Effector memory CD8-positive, alpha-beta T cell (primary cell): ENCODE measurements at places on chromosomes 13 and 19.
A peak's percentile ranks its signal among the peaks of the same experiment; 100 is the strongest.

DNA sequence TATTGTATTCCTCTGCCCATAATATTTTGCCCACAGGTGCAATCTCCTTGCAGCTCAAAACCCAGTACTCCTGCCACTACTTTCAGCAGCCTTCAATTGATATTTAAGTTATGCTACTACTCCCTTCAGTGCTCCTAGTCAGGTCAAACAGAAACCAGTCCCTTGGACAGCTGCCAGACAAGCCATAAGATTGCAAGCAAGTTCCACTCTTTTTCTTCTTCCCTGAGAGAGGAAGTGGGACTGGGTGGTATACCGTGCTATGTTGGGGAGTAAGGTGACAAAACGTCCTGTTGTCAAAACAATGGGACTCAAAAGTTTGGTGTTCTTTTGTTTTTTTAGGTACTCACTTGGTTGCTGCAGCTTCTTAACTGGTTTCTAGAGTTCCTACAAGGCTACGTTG is 63.1 kb upstream of the FRY start:
- no peak for DNase-seq
- no peak overlapping the region for H3K27ac ChIP-seq
- H3K36me3 ChIP-seq, result no peaks in the 10 kb centered on the region
- peaks cover 2% of the 10 kb centered on the region for H3K4me1 ChIP-seq

DNA sequence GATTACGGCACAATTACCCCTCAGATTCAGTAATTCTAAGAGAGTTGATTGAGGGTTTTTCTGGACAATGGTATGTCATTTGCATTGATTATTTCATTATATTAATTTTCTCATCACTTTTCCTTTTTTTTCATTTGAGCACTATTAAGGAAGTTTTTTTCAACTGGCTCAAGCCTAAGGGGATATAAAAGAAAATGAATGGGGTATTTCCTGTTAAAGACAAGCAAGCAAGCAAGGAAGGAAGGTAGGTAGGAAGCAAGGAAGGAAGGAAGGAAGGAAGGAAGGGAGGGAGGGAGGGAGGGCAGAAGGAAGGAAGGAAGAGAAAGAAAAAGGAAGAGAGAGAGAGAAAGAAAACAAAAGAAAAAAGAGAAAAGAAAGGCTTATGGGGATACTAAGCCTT is 620.3 kb downstream of the DIAPH3 start:
- no peaks in the 10 kb centered on the region for H3K36me3 ChIP-seq
- H3K4me1 ChIP-seq, result no peaks in the 10 kb centered on the region
- no peak for DNase-seq
- peaks cover 13% of the 10 kb centered on the region for H3K27me3 ChIP-seq
- no peak overlapping the region for H3K27ac ChIP-seq

GRCh38 chr19:4571305-4571917 is 11.9 kb upstream of the SEMA6B start:
- H3K4me1 ChIP-seq, result peaks cover 1% of the 10 kb centered on the region
- H3K36me3 ChIP-seq, result no peaks in the 10 kb centered on the region
- peaks cover 28% of the 10 kb centered on the region for H3K27me3 ChIP-seq
- no peak overlapping the region for H3K27ac ChIP-seq
- DNase-seq, result no peak

DNA sequence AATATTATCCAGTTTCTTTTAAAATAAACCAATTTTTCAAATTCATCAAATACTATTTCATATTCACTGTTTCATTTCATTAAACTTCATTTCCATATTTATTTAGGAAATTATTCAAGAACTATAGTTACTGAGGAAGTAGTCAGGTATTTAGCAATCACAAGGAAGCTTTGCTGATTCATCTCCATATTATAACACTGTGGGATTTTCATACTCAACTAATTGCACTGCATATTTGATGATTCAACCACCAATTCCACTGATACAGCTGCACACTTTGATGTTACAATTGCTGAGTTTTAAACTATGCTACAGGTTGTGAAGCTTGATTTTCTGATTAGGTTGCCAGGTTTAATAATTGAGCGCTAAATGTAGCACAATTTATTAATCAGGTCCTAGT is 556.8 kb upstream of the SLITRK1 start:
- no peak overlapping the region for H3K4me3 ChIP-seq
- H3K36me3 ChIP-seq, result no peaks in the 10 kb centered on the region
- no peaks in the 10 kb centered on the region for H3K27me3 ChIP-seq
- H3K4me1 ChIP-seq, result no peaks in the 10 kb centered on the region
- no peak overlapping the region for H3K27ac ChIP-seq

GRCh38 chr19:19860756-19861390 is 4.8 kb upstream of the ZNF253 start:
- peak; percentile 30 for DNase-seq
- H3K27me3 ChIP-seq, result no peaks in the 10 kb centered on the region
- peaks cover 4% of the 10 kb centered on the region for H3K4me1 ChIP-seq

- DNase-seq, result no peak
- H3K4me1 ChIP-seq, result peaks cover 6% of the 10 kb centered on the region
- peaks cover 4% of the 10 kb centered on the region for H3K36me3 ChIP-seq
- H3K27ac ChIP-seq, result peak overlapping the region; percentile 41
- H3K4me3 ChIP-seq, result peak overlapping the region; percentile 64
- H3K27me3 ChIP-seq, result no peaks in the 10 kb centered on the region
Observed at GRCh38 chr13:40790154-40790616, 774 bp downstream of the SLC25A15 start.

DNA sequence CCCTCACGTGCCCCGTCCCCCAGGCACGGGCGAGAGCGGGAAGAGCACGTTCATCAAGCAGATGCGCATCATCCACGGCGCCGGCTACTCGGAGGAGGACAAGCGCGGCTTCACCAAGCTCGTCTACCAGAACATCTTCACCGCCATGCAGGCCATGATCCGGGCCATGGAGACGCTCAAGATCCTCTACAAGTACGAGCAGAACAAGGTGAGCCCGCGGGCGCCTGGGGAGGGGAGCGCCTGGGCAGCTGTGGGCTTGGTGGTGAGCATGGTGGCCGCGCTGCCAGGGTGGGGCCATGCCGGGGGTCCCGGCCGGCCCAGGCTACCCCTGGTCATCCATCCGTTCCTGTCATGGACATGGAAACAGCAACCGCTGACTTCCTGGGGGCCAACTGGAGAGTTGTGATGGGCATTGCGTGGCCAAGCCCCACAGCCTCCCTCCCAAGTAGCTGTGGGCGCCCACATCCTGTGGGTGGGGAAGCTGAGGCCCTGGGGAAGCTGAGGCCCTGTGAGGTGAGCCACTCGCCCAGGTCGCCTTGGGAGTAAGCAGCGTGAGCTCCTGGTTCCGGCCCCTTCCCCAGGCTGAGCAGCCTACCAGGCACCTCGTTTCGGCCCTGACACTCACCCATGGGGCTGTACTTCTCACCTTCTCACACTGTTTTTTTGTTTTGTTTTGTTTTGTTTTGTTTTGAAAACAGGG is 16.1 kb downstream of the GNA11 start:
- peaks cover 4% of the 10 kb centered on the region for H3K27me3 ChIP-seq
- no peak for DNase-seq
- H3K4me1 ChIP-seq, result peaks cover 4% of the 10 kb centered on the region
- H3K4me3 ChIP-seq, result no peak overlapping the region

- DNase-seq, result no peak
- peaks cover 3% of the 10 kb centered on the region for H3K36me3 ChIP-seq
Observed at GRCh38 chr13:20664351-20664750, 39.1 kb upstream of the IL17D start.

DNA sequence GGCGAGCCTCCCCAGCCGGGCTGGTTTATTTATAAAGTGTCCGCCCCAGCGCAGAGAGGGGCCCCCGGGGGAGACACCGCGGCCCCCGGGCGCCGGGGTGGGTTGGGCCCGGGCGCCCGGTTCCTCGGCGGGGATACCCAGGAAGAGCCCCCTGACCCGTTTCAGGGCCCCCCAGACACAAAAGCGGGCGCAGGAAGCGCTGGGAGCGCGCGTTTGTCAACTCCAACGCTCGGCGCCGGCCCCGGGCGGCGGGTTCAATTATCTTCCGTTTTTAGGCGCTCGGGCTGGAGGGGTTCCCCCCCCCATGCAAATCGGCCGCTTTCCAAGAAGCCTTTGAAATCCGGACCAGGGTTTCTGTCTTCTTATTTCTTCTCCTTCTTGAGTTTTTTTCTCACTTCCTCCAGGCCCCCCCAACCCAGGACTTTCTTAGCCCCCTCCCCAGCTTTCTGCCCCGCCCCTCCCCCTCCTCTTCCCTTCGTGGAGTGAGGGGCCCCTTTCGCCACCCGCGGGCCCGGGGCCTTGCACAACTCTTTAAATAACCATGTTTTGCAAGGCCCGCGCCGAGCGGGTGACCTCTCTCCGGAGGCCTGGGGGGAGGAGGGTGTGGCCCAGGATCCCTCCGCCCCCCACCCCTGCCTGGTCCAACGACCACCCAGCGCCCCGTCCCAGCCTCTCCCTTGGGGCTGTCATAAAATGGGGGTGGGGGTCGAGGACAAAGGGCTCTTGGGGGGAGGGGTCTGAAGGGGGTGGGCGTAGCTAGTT is 935 bp downstream of the ARID3A start:
- peak overlapping the region; percentile 10 for H3K27ac ChIP-seq
- peak overlapping the region; percentile 82 for H3K4me3 ChIP-seq
- H3K27me3 ChIP-seq, result no peaks in the 10 kb centered on the region
- peaks cover 3% of the 10 kb centered on the region for H3K4me1 ChIP-seq

DNA sequence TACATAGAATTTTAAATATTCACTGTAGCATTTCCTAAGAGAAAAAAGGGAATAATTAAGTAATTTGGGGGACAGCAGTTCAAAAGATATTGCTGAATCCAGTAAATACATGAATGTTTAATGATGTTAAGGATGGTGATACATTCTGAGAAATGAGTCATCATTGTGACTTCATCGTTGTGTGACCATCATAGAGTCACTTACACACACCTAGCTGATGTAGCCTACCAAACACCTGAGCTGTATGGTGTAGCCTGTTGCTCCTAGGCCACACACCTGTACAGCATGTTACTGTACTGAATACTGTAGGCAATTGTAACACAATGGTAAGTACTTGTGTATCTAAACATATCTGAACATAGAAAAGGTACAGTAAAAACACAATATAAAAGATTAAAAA is 34.8 kb downstream of the ATP7B start:
- no peaks in the 10 kb centered on the region for H3K36me3 ChIP-seq
- H3K4me3 ChIP-seq, result no peak overlapping the region
- DNase-seq, result no peak
- no peaks in the 10 kb centered on the region for H3K4me1 ChIP-seq
- no peaks in the 10 kb centered on the region for H3K27me3 ChIP-seq
- no peak overlapping the region for H3K27ac ChIP-seq

DNA sequence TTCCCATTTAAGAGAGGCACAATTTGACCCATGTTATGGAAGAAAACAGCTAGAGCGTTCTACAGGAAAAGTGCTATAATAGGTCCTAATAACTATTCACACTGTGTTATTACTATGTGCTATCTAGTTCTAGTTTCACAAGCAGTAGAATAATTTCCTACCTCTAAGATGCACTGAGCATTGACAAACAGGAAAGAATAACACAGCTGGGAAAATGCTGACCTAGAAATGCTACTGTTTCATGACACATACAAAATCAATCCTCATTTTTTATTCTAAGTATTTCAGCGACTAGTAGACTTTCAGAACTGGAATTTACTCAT is 259.5 kb downstream of the ITGBL1 start:
- peaks cover 7% of the 10 kb centered on the region for H3K27me3 ChIP-seq
- no peaks in the 10 kb centered on the region for H3K36me3 ChIP-seq
- H3K27ac ChIP-seq, result no peak overlapping the region
- H3K4me1 ChIP-seq, result no peaks in the 10 kb centered on the region
- DNase-seq, result no peak

DNA sequence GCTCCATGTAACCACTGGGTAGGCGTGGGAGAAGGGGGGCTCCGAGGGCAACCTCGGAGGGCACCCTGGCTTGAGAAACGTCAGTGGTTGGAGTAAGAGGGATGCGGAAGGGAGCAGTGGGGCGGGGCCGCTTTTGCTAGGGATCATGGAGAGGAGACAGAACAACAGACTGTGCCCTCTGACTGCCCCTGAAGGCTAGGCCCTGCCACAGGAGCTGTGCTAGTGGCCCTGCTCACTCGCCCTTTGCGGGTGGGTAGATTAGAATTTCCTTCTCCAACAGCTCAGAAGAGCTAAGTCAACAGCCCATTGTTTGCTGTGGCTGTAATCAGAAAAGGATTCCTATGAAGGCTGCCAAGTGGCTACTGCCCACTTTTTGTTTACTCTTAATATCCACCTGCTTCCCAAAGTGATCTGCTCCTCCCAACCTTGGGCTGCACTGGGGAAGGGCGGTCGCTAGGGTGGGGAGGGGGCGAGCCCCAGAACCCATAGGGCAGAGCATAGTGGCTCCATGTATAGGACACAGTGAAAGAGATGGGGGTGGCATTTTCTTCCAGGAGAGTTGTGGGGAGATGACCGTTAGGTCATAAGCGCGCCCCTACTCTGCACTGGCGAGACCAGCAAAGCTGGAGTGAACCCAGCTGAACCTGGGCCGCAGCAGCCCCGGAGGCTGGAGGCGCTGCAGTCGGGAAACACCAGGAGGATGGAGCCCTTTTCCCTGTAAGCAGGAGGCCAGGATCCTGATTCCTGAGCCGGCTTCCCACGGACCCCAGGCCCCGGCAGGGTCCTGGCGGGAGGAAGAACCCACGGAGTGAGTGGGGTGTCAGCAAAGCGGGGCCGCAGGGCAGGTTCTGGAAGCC is 1.9 kb upstream of the C1QTNF9 start:
- peaks cover 53% of the 10 kb centered on the region for H3K36me3 ChIP-seq
- H3K27ac ChIP-seq, result peak overlapping the region; percentile 26
- H3K4me1 ChIP-seq, result peaks cover 3% of the 10 kb centered on the region
- no peaks in the 10 kb centered on the region for H3K27me3 ChIP-seq

DNA sequence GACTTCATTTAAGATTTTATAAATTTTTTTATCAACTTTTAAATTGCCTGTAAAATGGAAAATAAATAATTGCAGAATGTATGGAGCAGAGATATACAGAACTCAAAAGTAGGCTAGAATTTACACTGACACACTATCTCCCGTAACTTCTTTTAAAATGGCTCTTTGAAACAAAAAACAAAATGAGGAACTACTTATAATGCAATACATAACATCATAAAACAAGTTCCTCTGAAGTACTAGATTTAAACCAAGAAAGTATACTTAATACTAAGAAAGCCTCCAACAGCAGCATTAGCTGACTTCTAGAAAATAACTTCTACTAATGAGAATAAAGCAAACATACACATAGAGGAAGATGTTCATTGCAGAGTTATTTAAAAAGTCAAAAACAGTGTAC is 17.0 kb downstream of the RBM26 start:
- H3K27ac ChIP-seq, result no peak overlapping the region
- no peak overlapping the region for H3K4me3 ChIP-seq
- H3K27me3 ChIP-seq, result no peaks in the 10 kb centered on the region
- peaks cover 40% of the 10 kb centered on the region for H3K4me1 ChIP-seq

GRCh38 chr13:21075011-21075378 is 13.6 kb upstream of the LATS2 start:
- H3K4me1 ChIP-seq, result peaks cover 21% of the 10 kb centered on the region
- H3K4me3 ChIP-seq, result peak overlapping the region; percentile 78
- H3K27me3 ChIP-seq, result peaks cover 15% of the 10 kb centered on the region
- H3K27ac ChIP-seq, result peak overlapping the region; percentile 93
- peak; percentile 20 for DNase-seq
